ENCODE measurements at places on chromosomes 13 and 19.
A peak's percentile ranks its signal among the peaks of the same experiment; 100 is the strongest.

DNA sequence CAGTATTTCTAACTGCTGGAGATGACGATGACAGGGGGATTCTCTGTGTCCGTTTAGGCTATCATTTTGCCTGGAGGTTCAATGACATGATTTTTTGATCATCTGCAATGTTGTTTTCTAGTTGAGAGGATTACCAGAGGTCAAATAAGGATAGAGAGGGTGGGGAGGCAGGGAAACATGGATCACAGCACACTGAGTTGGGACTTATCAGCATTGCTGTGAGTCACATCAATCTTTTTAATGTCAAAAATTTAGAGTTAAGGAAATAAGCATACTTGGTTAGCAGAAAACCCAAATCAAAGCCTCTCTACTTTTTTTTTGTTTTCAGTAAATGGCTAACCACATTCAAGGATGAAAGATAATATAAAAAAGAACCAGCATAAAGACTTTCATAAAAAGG lies 43.0 kb upstream of the CSNK1A1L start:
- no peak for DNase-seq

DNA sequence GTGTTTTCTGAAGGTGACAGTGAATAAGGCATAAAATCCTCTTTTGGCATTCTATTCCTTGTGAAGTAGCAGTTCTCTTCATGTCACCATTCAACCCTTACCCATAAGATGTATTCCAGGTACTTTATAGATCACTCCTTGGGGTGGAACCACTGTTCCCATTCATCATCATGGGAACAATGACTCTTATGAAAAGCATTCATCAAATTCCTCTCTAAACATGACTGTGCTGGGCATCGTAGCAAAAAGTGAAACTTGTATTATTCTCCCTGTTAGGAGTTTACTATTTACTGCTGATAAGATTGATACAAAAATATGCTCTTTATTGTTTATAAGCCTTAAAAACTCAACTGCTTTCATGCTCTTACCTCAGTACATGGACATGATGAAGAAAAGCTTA lies 793.4 kb downstream of the LIG4 start:
- DNase-seq = no peak

DNA sequence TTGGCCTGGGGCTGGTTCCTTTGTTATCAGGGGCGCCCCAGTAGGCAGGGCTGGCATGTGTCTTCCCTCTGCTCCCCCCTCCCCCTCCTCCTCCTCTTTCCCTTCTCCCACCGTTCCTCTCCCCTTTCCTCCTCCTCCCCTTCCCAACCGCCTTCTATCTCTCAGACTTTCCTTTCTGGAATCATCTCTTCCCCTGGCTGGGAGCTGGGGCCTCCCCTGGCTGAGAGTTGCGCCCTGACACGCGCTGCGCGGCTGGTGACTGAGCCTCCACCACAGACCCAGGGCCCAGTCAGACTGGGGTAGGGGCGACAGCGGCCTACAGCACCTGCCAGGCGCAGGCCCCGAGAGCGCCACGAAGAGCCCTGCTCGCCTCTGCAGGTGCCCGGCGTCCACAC lies 2.8 kb downstream of the PNMA8B start:
- no peak for DNase-seq

GRCh38 chr13:108769213-108770070 lies 140.0 kb downstream of the MYO16 start:
- DNase-seq = no peak

- DNase-seq = no peak
Measured at GRCh38 chr13:51728275-51728673, 75.7 kb downstream of the DHRS12 start.

- no peak for DNase-seq
Measured at GRCh38 chr13:95221971-95222732, 79.1 kb downstream of the ABCC4 start.

GRCh38 chr19:13860679-13861391 lies 16.1 kb upstream of the NANOS3 start:
- DNase-seq = no peak

DNA sequence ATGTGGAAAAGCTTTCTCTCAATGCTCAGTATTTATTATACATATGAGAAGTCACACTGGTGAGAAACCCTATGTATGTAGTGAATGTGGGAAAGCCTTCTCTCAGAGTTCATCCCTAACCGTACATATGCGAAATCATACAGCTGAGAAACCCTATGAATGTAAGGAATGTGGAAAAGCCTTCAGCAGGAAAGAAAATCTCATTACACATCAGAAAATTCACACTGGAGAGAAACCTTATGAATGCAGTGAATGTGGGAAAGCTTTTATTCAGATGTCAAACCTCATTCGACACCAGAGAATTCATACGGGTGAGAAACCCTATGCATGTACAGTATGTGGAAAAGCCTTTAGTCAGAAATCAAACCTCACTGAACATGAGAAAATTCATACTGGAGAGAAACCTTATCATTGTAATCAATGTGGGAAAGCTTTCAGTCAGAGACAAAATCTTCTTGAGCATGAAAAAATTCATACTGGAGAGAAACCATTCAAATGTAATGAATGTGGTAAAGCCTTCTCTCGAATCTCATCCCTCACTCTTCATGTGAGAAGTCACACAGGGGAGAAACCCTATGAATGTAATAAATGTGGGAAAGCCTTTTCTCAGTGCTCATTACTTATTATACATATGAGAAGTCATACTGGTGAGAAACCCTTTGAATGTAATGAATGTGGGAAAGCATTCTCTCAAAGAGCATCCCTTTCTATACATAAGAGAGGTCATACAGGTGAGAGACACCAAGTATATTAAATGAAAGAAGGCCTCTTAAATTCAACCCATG lies 34.4 kb downstream of the ZNF568 start:
- no peak for DNase-seq

DNA sequence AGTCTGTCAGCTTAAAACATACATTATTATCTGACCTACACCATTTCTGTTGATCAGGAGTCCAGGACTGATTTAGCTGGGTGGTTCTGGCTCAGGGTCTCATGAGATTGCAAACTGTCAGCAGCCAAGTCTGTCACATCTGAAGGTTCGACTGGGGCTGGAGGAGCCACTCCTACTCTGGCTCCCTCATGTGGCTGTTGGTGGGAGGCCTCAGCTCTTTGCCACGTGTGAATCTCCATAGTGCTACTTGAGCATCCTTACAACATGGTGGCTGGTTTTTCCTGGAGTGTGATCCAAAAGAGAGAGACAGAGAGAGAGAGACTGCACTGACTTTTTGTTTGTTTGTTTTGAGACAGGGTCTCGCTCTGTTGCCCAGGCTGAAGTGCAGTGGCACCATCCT lies 63.6 kb upstream of the NFIC start:
- DNase-seq = no peak

- DNase-seq = no peak
Measured at GRCh38 chr13:33096886-33097605, 80.8 kb downstream of the KL start.

DNA sequence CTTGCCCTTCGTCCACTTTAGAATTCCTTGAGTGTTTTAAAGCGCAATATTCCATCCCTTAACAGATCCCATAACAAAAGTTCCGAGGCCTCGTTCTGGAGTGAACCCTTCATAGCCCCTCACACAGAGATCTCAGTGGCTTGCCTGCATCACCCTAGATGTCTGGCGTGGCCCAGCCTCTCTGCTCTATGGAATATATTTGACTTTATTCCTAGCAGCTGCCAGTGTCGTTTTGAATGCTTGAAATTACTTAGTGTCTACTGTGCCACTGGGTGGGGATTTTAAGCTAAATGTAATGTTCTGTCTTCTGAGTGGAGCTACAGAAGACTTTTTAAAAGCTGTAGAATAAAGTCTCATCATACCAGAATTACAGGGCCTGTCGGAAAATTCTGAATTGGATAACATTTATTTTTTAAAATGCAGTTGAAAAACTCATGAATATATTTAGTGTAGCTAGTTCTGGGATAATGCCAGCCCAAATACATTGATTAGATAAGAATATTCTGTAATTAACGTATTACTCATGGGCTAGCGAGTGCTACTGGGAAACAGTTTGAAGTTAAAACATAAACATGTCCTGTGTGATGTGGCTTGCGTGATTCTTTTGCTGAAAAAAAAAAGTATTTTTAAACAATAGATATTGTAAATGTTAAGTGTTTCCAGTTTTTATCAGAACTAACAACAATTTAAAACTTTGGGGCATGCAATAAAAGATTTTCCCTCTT lies 111.8 kb downstream of the ESD start:
- no peak for DNase-seq

- DNase-seq = no peak
Measured at GRCh38 chr13:40470660-40471059, 195.8 kb downstream of the FOXO1 start.

GRCh38 chr13:95411428-95412040 lies 110.3 kb upstream of the ABCC4 start:
- DNase-seq = peak; percentile 1

GRCh38 chr13:81987159-81987558 lies 1646.2 kb upstream of the SPRY2 start:
- DNase-seq = no peak

DNA sequence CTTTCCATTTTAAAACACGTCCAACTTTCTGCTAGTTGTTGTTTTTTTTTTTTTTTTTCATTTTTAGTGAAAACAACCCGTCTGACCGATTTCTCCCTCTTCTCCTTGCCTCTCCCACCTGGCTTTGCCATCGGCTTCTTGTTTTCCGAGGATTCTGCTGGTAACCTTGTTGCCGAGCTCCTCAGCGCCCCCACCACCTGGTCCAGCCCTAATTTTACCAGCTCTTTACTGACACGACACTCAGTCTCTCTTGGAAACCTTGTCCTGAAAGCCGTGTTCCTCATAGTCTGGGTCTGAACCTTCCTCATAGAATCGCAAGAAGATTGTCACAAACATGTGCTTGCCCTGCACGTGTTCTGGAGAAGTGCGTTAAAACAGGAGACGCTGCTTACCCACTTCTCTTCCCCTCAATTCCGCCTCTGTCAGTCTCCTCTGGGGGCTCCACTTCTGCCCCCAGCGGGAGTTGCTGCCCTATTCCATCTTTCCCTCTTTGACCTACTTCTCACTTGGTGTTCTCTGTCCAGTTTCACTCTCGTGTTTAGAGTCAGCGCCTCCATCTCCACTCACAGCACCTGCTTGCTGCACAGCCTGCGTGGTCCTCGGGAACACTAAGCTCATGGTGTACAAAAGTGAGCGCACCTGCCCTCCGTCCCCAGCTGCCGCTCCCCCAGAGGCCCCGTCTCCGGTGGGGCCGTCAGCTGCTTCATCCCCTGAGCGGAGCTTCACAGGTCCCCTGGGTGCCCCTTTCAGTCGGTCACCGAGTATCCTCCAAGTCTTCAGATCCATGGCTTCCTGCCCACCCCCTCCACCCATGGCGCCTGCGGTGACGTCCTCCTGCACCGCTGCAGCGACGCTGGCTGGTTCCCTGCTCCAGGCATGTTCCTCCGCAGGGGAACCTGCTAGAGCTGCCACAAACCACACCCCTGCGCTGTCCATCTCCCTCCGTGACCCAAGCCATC lies 65.1 kb downstream of the TM9SF2 start:
- no peak for DNase-seq

DNA sequence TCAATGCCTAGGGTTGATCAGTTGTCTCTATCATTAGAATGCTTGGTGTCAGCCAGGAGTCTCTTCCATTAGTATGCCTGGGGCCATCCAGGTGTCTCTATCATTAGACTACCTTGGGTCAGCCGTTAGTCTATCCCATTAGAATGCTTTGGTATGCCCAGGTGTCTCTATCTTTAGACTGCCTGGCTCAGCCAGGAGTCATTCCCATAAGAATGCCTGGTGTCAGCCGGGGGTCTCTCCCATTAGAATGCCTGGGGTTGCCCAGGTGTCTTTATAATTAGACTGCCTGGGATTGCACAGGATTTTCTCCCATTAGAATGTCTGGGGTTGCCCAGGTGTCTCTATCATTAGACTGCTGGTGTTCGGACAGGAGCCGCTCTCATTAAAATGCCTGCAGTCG lies 1442.9 kb downstream of the UQCRFS1 start:
- DNase-seq = no peak

DNA sequence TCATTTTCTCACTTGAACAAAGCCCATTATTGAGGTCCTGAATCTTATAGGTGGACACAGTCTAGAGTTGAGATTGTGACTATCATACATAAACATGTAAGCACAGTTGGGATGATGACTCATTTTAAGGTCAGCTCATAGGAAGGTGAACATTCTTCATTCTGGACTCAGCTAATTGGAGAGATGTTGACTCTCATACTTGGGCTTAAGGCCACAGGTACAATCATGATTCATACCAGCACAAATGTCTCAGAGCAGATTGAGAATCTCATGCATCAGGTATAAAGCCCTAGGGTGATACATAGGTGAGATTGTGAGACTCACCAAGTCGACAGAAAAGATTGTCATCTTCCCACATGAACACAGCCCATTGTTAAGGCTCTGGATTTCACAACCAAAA lies 62.3 kb upstream of the ZNF724 start:
- DNase-seq = no peak

GRCh38 chr19:51546107-51546649 lies 14.7 kb upstream of the SIGLEC6 start:
- no peak for DNase-seq

- DNase-seq = no peak
Measured at GRCh38 chr19:1636325-1637236, 15.8 kb downstream of the TCF3 start.

DNA sequence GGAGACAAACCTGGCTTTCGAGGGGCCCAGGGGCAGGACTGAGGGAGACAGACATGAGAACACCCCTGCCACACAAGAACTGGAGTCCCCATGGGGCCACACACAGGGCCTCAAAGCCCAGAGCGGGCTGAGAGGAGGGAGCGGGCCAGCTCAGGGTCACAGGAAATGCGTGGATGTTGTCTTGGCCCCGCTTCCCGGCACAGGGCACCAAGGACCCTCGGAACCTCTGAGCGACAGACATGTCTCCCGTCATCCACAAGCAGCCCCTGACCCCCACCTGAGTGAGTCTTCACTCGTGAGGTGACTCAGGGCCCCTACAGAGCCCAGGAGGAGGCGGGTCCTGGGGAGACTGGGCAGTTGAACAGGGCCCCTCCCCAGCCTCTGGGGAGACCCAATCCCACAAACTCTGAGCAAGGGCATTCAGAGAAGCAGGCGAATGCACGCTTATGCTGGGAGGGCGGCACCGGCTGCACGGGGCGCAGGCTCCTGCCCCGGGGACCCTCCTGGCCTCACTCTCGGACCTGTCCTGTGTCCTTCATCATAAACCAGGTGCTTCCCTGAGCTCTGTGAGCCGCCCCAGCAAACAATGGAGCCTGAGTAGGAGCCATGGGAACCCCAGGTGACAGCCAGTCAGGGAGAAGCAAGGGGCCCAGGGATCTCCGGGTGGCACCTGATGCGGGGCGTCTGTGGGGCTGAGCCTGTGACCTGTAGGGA lies 20.1 kb downstream of the SGTA start:
- no peak for DNase-seq

GRCh38 chr13:77565635-77566034 lies 30.1 kb downstream of the SCEL start:
- peak; percentile 70 for DNase-seq

DNA sequence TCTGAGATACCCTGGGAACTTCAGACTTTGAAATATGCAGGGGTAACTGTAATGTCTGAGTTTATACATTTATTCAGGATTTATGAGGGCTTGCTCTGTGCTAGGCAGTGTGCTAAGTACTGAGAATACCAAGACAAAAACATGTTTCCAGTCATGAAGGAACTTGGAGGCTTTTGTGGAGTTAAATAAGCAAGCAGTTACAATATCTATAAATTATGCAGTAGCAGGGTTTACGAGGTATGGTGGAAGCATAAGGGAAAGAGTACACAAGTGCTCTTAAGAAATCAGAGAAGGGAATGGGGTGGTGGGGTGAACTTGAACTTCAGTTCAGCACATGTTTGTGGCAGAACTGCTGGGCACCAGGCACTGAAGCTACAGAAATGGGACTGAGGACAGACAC lies 28.0 kb downstream of the MAB21L1 start:
- DNase-seq = no peak

GRCh38 chr13:103618151-103618550 lies 551.9 kb upstream of the SLC10A2 start:
- DNase-seq = peak; percentile 6

Data from eye (tissue), 1 donor.